CD8-positive, alpha-beta T cell (primary cell): ENCODE measurements at places on chromosomes 4 and X. TPM values are rescaled to one million over a fixed set of nuclear protein-coding genes. Genes with fewer than 3 reads are reported as not detected.

The TRAM1L1 gene
- total RNA-seq: not detected

DNA sequence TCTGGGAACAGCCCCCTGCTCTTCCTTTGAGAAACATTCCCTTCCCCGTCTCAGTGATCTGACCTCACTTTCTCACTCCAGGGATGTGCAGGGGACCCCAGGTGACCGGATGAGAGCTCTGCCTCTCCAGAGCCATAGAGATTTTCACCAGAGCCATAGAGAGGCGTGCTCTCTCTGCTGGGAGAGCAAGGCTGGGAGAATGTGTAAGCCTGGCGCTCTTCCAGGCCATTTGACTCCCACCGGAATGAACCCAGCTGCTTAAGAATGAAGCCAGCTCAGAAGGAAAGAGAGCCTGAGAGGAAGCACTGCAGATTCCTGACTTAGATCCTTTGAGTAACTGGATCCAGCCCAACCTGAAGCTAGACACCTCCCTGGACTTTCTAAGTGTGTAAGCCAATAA lies 106.4 kb downstream of the DHX15 start:
- no peak for DNase-seq

DNA sequence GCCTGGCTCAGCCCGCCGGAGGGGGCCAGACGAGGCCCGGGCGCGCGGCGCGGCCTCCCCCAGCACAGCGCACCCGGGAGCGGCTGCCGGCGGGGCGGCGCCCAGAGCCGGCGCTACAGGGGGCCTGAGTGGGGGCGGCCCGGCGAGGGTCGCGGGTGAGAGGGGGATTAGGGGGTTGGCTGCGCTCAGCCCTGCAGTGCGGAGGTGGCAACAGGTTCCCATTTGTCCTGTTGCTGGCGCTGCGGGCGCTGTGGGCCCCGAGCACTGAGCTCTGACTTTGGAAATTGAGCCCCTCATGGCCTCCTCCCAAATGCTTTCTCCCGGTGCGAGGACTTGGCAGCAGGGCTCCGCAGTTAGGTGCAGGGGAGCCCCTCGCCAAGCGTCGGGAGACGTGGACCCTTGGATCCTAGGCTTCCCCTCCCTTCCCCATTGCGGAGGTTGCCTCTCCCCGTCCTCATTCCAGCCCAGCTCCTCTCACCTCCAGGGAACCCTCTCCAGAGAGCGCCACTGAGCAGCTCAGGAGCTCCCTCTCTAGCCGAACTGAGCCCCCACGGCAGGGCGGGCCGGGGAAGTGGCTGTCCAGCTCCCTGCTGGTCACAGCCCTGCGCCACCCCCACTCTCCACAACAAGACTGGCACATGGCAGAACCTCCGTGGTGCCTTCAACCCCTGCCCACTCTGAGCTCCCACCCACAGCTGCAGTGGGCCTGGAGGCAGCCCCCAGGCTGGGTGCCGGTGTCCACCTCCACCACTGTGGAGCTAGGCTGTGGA lies 2.5 kb upstream of the DUSP9 start:
- no peak for DNase-seq

The FATE1 gene
- not detected for total RNA-seq

The SFRP2 gene
- not detected for total RNA-seq

- no peak for DNase-seq
Observed at GRCh38 chr4:161273607-161274006, 890.2 kb downstream of the FSTL5 start.

DNA sequence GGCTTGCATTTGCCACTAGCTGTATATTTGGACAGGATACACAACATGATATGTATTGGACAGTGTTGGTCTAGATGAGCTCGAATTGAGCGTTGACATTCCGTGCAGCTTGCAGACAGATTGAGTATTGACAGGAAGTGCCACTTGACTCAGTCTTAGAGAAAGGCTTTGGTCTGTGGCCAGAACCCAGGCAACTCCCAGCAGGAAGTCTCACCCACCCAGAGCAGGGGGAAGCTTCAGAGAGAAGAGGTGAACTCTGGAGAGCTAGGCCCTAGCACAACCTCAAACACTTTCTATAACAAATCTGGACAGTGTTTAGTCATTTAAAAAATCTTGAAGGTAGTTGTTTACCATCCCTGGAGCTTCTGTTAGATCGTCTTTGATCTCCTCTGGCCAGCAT lies 280.5 kb downstream of the FBXW7 start:
- DNase-seq: peak; percentile 61

The ANXA10 gene
- total RNA-seq: not detected

The MUC7 gene
- total RNA-seq: not detected

DNA sequence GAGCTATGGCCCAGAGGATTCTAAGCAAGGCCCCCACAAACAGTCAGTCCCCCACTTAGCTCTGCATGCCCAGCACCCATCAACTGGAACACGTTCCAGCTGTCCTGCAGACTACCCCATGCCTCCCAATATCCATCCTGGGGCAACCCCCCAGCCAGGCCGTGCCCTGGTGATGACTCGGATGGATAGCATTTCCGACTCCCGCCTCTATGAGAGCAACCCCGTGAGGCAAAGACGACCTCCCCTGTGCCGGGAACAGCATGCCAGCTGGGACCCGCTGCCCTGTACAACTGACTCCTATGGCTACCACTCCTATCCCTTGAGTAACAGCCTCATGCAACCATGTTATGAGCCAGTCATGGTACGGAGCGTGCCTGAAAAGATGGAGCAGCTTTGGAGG lies 32.0 kb downstream of the LAS1L start:
- no peak for DNase-seq

DNA sequence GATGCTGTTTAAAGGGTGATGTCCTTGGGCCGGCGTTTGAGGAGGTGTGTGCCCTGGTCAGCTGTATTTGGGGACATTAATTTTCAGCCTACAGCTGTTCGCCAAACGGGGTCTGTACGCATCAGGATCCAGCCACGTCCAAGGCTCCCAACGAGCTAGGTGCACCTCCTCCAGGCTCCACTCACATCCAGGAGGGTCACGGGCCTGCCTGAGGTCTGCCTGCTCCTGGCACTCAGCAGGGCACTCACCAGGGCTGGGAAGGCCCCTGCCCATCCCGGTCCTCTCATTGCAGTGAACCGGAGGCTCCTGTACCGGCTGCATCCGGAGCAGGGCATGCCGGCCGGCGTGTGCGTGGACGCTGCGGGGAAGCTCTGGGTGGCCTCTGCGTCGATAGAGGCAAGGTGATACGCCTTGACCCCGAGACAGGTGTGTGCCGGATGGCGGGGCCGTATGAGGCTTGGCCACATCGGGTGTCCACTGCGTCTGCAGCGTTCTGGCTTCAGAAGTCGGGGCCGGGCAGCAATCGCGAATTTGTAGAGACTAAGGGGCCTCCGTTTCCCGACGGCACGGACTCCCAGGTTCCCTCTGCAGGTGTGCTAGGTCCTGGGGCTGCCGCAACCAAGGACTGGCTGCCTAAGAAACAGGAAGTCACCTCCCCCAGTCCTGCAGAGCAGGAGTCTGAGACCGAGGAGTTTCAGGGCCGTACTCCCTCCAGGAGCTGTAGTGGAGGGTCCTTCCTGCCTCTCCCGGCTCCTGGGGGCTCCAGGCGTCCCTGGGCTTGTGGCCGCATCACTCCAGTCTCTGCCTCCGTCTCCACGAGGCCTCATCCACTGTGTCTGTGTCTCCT lies 27.5 kb upstream of the PLCXD1 start:
- DNase-seq: no peak
